ENCODE measurements at places on chromosomes 13 and 19.

DNA sequence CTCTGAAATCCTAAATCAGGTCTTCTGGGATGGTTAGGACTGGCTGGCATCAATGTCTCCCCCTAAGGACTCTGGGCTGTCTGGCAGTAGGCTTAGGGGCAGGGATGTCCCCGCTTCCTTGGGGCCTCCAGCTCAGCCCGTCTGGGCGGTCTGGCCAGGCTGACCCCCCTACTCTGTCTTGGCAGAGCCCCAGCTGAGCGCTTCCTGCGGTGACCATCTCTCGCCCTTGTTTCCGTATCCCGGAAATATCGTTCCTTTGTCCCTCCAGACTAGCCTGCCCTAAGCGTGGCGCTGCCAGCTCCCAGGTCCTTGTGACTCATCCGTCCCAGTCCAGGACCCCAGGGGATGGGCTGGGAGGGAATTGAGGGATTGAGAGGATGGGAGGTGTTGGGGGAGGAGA lies 11.3 kb downstream of the GTPBP3 start:
- no peak for DNase-seq

DNA sequence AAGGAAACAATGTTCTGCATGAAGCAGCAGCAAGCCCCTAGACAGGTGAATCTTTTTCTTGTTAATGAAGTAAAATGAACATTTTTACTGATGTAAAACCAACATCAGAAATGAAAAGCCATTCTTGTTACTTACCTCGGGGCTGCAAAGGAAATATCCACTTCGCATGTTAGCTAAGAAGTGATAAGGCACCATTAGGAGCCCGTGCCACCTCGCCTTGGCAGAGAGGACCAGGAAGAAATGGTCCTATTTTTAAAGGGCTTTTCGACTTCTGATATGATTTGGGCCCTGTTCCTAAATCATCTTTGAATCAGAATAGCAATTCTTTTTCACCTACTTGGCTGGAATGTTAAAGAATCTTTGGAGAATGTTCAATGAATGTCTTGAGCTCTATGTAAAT lies 183.2 kb downstream of the OXGR1 start:
- no peak for DNase-seq

GRCh38 chr13:105327581-105328126 lies 1207.8 kb downstream of the EFNB2 start:
- no peak for DNase-seq

DNA sequence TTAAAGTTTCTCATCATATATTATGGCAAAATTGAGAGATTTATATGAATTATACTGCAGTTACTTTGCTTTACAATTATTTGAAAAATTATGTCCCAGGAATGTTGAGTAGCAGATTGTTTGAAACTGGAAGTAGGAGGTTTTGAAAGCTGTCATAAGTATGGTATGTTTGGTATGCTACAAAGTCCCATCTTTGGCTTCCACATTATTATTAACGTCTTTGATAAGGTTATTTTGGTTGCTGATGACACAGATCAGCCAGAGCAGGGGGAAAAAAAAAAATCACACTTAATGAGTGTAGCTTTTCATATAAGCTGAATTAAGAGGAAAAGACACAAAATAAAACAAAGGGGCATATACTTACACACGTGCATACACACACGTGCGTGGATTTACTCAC lies 130.1 kb downstream of the SLITRK1 start:
- DNase-seq = no peak
